ENCODE measurements at places on chromosomes 2 and 18.

- no peak for DNase-seq
- H3K27me3 ChIP-seq: no peaks in the 10 kb centered on the region
- no peaks in the 10 kb centered on the region for H3K36me3 ChIP-seq
- H3K27ac ChIP-seq: no peak overlapping the region
- H3K4me3 ChIP-seq: no peak overlapping the region
Observed at GRCh38 chr18:44761812-44762211, 81.1 kb downstream of the SETBP1 start.

- no peaks in the 10 kb centered on the region for H3K27me3 ChIP-seq
- peaks cover 14% of the 10 kb centered on the region for H3K4me1 ChIP-seq
- peak; percentile 43 for DNase-seq
- no peaks in the 10 kb centered on the region for H3K36me3 ChIP-seq
- H3K27ac ChIP-seq: no peak overlapping the region
- H3K4me3 ChIP-seq: no peak overlapping the region
Observed at GRCh38 chr2:136384531-136385303, 266.8 kb upstream of the CXCR4 start.

- no peaks in the 10 kb centered on the region for H3K4me1 ChIP-seq
- no peaks in the 10 kb centered on the region for H3K36me3 ChIP-seq
- no peak overlapping the region for H3K27ac ChIP-seq
- H3K4me3 ChIP-seq: no peak overlapping the region
- H3K27me3 ChIP-seq: no peaks in the 10 kb centered on the region
Observed at GRCh38 chr2:137173463-137173862, 408.1 kb downstream of the THSD7B start.

- no peaks in the 10 kb centered on the region for H3K27me3 ChIP-seq
- H3K4me1 ChIP-seq: no peaks in the 10 kb centered on the region
- H3K36me3 ChIP-seq: no peaks in the 10 kb centered on the region
- DNase-seq: no peak
Observed at GRCh38 chr2:190545093-190545492, 10.6 kb upstream of the NEMP2 start.

- no peaks in the 10 kb centered on the region for H3K36me3 ChIP-seq
- DNase-seq: no peak
- no peak overlapping the region for H3K4me3 ChIP-seq
- no peaks in the 10 kb centered on the region for H3K4me1 ChIP-seq
- no peak overlapping the region for H3K27ac ChIP-seq
Observed at GRCh38 chr2:124810132-124810531, 785.0 kb downstream of the CNTNAP5 start.

DNA sequence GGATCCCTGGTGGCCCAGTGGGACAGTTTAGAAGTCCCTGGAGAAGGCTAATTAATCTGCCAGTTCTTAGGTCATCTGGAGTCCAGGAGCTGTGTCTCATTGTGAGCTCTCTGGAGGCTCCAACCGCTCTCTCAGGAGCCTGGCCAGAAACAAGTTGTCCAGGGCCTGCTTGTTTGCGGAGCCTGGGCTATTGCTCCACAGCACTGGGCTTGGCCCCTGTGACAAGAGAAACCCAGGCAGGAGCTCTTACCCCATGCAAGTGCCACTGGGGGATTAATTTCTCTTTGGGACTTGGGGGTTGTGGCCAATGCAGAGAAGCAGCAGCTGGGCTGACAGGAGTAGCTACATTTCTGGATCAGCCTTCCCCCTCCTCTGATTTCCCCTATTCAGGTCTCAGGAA is 24.5 kb upstream of the TNP1 start:
- no peak for DNase-seq
- no peaks in the 10 kb centered on the region for H3K27me3 ChIP-seq
- no peak overlapping the region for H3K4me3 ChIP-seq

GRCh38 chr18:61607867-61608266 is 274.6 kb downstream of the CDH20 start:
- peaks cover 9% of the 10 kb centered on the region for H3K27me3 ChIP-seq
- H3K4me3 ChIP-seq: no peak overlapping the region
- H3K4me1 ChIP-seq: no peaks in the 10 kb centered on the region
- no peaks in the 10 kb centered on the region for H3K36me3 ChIP-seq

DNA sequence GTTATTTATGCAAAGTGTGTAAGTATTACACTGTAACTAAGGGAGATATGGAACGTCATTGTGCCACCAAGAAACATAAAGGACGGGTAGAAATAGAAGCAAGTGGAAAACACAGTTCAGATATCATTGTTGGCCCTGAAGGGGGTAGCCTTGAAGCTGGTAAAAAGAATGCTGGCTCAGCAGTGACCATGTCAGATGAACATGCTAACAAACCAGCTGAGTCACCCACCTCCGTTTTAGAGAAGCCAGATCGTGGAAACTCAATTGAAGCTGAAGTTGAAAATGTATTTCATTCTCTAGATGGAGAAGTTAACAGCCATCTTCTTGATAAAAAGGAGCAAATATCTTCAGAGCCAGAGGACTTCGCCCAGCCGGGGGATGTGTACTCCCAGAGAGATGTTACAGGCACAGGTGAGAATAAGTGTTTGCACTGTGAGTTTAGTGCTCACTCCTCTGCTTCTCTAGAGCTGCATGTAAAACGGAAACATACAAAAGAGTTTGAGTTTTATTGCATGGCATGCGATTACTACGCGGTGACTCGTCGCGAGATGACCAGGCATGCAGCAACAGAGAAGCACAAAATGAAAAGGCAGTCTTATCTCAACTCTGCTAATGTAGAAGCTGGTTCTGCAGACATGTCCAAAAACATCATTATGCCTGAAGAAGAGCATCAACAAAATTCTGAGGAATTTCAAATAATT is 36.1 kb downstream of the ZNF407 start:
- H3K4me1 ChIP-seq: peaks cover 30% of the 10 kb centered on the region
- H3K27me3 ChIP-seq: no peaks in the 10 kb centered on the region
- H3K36me3 ChIP-seq: peaks cover 5% of the 10 kb centered on the region
- no peak overlapping the region for H3K4me3 ChIP-seq
